ENCODE measurements at places on chromosomes 1 and 21.

GRCh38 chr1:117093091-117093534, 28.4 kb downstream of the TRIM45 start:
- no peak for DNase-seq

GRCh38 chr1:86527306-86527705, 19.6 kb upstream of the CLCA4 start:
- no peak for DNase-seq

- DNase-seq, result no peak
Measured at GRCh38 chr1:237108297-237109040, 66.5 kb downstream of the RYR2 start.

DNA sequence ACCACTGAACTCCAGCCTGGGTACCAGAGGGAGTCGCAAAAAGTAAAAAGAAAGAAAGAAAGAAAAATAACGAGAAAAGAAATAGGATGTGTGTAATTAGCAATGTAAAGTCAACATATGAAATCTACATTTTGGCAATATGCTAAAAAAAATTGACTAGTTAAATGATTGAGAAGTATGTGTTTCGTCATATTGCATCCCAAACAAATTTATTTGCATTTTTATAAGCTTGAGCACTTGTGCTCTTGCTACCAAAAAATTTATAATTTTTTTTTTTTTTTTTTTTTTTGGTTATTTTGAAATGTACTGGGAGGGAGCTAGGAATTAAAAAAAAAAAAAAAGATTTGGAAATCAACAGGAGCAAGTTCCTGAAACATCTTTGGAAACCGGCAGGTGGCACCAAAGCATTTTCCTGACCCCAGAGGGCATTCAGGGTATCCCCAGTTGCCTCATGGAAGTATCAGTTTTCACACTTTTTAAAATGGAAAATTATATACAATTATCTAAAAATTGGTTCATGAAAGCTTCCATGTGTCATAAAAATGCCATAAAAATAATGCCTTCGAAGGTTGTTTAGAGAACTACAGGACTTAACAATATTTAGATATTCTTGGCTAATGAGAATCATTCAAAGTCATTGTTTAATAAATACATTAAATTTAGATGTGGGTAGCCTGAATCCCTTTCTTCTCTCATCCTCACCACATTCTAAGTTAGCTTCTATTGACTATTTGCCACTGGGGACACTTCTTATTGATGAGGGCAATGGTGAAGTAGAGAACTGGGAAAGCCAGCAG, 4.8 kb upstream of the HEATR1 start:
- DNase-seq, result no peak

DNA sequence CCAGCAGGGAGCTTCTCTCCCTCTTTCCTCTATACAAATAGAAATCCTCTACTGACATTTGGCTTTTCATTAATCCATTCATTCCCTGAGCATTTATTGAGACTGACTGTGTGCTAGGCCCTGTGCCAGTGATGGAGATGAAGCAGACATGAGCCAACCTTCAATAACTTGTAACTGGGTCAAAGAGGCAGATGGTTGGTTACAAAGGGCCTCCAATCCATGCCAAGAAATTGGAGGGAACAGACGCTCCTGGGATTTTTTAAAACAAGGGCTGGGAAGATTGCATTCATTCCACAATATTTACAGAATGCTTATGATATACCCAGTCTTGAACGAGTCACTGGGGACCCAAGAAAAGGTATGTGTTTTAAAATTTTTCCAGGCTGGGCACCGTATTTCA, 6.2 kb downstream of the HPCAL4 start:
- DNase-seq, result no peak

- DNase-seq, result no peak
Measured at GRCh38 chr1:11653101-11653860, 948 bp downstream of the FBXO2 start.

- DNase-seq, result no peak
Measured at GRCh38 chr1:177629526-177629925, 340.3 kb downstream of the SEC16B start.
